ENCODE measurements at places on chromosomes 12 and 14. TPM values are rescaled to one million over a fixed set of nuclear protein-coding genes. Genes with fewer than 3 reads are reported as not detected.

DNA sequence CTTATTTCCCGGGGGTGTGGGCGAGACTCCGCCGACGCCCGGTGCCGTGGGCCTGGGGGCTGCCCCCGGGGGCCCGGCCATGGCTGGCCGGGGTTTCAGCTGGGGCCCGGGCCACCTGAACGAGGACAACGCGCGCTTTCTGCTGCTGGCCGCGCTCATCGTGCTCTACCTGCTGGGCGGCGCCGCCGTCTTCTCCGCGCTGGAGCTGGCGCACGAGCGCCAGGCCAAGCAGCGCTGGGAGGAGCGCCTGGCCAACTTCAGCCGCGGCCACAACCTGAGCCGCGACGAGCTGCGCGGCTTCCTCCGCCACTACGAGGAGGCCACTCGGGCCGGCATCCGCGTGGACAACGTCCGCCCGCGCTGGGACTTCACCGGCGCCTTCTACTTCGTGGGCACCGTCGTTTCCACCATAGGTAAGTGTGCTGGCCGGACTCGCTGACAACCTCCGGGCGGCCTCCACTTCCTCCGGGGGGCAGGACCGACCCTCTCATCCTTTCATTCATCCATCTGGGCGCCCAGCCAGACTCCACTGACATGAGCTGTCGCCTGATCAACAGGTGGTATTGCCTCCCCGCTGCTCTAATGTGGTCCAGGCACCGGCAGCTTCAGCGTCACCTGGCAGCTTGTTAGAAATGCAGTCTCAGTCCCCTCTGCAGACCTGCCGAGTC, 467 bp downstream of the KCNK13 start:
- H3K36me3 ChIP-seq = peaks cover 3% of the 10 kb centered on the region
- peaks cover 28% of the 10 kb centered on the region for H3K4me1 ChIP-seq
- H3K4me3 ChIP-seq = peak overlapping the region; percentile 90
- peak; percentile 16 for DNase-seq

- no peaks in the 10 kb centered on the region for H3K4me1 ChIP-seq
- H3K4me3 ChIP-seq = no peak overlapping the region
- no peak overlapping the region for H3K27ac ChIP-seq
- no peaks in the 10 kb centered on the region for H3K36me3 ChIP-seq
- DNase-seq = no peak
Observed at GRCh38 chr12:90048918-90049317, 340.3 kb upstream of the ATP2B1 start.

- peaks cover 2% of the 10 kb centered on the region for H3K36me3 ChIP-seq
- no peak overlapping the region for H3K4me3 ChIP-seq
- DNase-seq = no peak
- H3K27me3 ChIP-seq = no peaks in the 10 kb centered on the region
- peaks cover 1% of the 10 kb centered on the region for H3K4me1 ChIP-seq
- H3K27ac ChIP-seq = no peak overlapping the region
Observed at GRCh38 chr12:22126758-22127157, 80.7 kb downstream of the CMAS start.

DNA sequence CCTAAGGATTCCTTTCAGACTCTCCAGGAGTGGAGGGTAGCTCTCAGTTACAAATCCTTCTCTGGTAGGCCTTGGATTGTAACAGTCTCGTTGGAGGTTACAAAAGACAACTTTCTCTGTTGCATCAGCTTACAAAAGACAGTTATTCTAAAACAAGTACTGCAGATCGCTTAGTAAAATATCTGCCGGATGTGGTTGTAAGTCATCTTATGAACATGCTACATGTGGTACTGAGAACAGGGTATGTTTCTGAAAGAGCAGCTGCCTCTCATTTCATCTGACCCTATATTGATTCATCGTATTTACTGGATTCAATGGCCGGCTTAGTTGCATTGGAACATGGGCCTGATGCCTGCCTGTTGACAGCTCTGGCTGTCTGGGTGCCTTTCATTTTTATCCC, 157.4 kb downstream of the PTCSC3 start:
- DNase-seq = no peak
- H3K4me1 ChIP-seq = no peaks in the 10 kb centered on the region
- no peak overlapping the region for H3K27ac ChIP-seq
- H3K36me3 ChIP-seq = no peaks in the 10 kb centered on the region
- no peak overlapping the region for H3K4me3 ChIP-seq

- no peak overlapping the region for H3K4me3 ChIP-seq
- no peak for DNase-seq
- H3K27me3 ChIP-seq = peaks cover 3% of the 10 kb centered on the region
- H3K36me3 ChIP-seq = no peaks in the 10 kb centered on the region
- no peak overlapping the region for H3K27ac ChIP-seq
Observed at GRCh38 chr14:76497550-76498462, 121.9 kb downstream of the ESRRB start.

GRCh38 chr12:122159882-122160281, 14.1 kb downstream of the IL31 start:
- no peak for DNase-seq
- H3K36me3 ChIP-seq = no peaks in the 10 kb centered on the region
- H3K27me3 ChIP-seq = no peaks in the 10 kb centered on the region
- peaks cover 11% of the 10 kb centered on the region for H3K4me1 ChIP-seq

DNA sequence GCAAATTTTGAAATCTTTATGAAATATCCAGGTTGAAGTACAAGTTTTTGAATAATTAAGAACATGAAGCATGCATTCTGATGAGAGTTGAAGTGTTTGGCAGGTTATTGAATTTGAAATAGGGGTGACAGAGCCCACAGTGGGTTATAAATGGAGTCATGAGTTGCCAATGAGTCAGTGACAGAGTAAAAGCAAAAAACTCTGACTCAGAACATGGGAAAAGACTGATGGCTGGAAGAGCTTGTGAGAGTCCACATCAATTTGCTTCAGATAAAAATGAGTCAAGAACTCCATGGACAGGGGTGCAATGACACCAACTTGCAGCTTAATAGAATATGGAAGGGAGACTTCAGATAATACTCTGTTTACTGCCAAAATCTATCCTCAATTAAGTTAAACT, 105.3 kb downstream of the SLC6A15 start:
- no peaks in the 10 kb centered on the region for H3K4me1 ChIP-seq
- no peaks in the 10 kb centered on the region for H3K36me3 ChIP-seq
- no peaks in the 10 kb centered on the region for H3K27me3 ChIP-seq
- no peak overlapping the region for H3K4me3 ChIP-seq
- no peak overlapping the region for H3K27ac ChIP-seq
- no peak for DNase-seq

GRCh38 chr14:67487332-67487731, 1.2 kb downstream of the TMEM229B start:
- peak overlapping the region; percentile 100 for H3K27ac ChIP-seq
- no peaks in the 10 kb centered on the region for H3K36me3 ChIP-seq
- H3K27me3 ChIP-seq = no peaks in the 10 kb centered on the region
- H3K4me3 ChIP-seq = peak overlapping the region; percentile 98
- H3K4me1 ChIP-seq = peaks cover 86% of the 10 kb centered on the region

The SLC38A1 gene
- 343 TPM for total RNA-seq

The DLGAP5 gene
- total RNA-seq = not detected

The GALNT6 gene
- total RNA-seq = 1.9 TPM

The HAL gene
- total RNA-seq = 1.3 TPM

The HOXC10 gene
- total RNA-seq = not detected

The IFT81 gene
- total RNA-seq = 2.5 TPM

The OTX2 gene
- not detected for total RNA-seq

The TBX5 gene
- not detected for total RNA-seq

All from naive thymus-derived CD8-positive, alpha-beta T cell (primary cell).